ENCODE measurements at places on chromosomes 13 and 19.

DNA sequence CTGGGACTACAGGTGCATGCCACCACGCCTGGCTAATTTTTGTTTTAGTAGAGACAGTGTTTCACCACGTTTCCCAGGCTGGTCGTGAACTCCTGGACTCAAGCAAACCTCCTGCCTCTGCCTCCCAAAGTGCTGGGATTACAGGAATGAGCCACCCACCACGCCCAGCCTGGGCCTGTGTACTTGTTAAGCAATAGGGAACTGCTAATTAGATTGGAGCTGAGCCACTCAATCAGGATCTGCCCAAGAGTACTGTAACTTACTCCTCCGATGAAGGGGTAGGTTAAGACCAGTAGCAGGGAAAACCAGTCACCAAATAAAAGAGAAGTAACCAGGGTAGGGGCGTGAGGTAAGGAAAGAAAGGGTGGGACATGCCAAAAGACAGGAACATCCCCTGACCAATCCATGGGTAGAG is 2.3 kb downstream of the DDX39A start:
- DNase-seq = no peak

DNA sequence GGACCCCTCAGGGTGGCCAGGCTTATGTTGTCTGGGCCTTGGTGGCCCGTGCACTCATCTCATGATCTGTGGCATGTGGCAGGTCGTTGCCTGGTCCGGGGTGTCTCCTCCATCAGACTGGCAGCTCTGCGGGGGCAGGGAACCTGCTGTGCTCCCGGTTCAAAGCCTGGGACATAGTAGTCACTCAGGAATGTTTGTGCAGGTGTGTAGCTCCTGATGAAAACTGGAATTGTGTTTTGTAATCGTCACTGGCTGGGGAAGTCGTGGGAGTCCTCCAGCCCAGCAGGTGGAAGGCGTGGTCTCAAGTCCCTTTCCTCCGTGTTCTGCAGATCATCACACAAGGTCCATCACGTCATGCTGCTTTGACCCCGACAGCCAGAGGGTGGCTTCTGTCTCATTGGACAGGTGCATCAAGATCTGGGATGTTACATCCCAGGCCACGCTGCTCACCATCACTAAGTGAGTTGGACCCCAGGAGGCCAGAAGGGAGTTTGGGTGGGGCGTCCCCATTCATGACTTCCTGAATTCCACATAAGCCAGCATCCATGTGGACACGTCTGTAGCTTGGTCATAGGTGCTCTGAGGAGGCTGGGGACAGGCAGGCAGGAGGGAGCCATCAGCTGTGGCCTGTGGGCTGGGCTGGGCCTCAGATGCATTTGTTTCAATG is 19.1 kb downstream of the WDR88 start:
- no peak for DNase-seq

DNA sequence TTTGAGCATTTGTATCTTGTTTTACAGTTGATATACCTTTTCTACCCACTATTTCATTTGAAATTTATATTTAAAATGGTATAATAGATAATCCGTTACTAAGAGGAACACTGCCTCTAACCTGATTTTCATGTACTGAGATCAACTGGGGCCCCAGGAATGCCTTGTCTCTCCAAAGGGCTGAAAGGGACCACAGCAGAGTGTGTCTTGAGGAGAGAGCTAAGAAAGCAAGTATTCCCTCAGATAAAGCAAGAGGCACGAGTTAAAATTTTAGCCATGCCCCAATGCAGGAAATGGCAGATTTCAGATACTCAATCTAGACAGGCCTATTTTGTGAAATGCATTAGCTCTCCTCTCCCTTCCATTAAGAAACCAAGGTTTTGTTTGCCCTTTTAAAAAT is 10.7 kb downstream of the UQCRFS1 start:
- DNase-seq = no peak

DNA sequence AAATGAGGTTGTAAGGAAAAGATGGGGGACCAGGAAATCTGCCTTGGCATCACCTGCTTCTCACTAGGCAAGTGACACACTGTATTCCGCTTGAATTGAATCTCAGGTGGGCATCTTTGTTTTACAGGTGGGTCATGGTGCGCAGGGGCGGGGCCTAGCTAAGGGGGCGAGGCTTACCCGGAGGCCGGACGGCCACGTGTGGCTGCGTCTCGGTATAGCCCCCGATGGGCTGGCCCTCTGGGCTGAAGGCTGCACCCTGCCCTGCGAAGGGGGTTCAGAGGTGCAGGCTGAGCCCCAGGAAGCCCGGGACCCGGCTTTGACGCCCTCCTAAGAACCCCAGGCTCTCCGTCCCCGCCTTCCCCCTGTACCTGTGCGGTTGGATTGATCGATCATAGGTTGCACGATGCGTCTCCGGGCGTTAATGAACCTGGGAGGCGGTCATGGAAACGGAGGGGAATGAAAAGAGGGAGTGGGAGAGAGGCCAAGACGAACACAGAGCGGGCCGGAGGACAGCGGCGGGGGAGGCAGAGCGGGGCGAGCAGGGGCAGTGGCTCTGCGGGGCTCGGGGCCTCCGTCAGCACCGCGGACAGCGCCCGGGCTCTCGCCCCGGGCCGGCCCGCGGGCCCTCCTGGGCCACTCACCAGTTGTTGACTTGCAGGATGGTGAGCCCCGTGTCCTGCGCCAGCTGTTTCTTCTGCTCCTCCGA is 12.5 kb downstream of the MEIS3 start:
- no peak for DNase-seq

DNA sequence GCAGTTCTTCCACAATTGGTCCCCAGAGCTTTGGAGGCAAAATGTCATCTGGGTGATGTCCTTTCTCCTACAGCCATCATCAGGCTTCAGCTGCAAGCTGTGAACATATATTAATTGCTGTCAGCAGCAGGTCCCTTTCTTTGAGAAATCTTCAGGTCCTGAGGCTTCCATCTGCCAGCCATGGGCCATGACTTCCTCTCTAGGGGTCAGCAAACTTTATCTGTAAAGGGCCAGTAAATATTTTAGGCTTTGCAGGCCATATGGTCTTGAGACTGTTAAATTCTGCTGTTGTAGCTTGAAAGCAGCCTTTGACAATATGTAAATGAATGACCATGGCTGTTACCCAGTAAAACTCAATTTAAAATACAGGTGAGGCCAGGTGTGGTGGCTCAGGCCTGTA is 27.1 kb downstream of the SERP2 start:
- no peak for DNase-seq

DNA sequence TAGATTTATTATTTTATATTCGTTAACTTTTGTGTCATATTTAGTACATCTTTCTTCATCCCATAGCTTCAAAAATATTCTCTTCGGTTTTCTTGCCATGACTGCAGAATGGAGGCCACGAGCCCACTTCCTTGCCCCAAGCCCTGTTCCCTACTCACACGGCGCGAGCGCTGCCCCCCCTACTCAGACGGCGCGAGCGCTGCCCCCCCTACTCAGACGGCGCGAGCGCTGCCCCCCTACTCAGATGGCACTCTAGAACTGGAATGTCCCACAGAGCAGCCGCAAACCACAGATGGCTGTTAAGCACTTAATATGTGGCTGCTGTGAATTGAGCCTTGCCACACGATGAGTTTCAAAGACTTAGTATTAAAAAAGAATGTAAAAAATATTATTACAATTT is 102.2 kb upstream of the PEG3 start:
- DNase-seq = no peak

DNA sequence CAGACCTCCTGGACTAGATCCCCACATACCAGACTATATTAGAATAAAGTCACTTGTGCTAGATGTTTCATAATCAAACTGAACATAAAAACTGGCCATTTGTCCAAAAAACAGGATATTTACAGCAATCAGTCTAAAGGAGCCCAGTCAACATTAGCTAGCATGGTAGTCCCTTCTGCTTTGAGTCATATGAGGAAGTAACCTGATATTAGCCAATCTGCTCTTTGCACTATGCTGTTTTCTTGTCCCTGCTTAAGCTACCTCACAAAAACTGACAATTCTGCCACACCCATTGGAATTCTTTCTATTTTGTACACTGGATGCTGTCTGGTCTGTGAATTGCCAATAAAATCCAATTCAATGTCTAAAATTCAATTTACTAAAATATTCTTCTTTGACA is 1824.2 kb downstream of the OLFM4 start:
- no peak for DNase-seq

DNA sequence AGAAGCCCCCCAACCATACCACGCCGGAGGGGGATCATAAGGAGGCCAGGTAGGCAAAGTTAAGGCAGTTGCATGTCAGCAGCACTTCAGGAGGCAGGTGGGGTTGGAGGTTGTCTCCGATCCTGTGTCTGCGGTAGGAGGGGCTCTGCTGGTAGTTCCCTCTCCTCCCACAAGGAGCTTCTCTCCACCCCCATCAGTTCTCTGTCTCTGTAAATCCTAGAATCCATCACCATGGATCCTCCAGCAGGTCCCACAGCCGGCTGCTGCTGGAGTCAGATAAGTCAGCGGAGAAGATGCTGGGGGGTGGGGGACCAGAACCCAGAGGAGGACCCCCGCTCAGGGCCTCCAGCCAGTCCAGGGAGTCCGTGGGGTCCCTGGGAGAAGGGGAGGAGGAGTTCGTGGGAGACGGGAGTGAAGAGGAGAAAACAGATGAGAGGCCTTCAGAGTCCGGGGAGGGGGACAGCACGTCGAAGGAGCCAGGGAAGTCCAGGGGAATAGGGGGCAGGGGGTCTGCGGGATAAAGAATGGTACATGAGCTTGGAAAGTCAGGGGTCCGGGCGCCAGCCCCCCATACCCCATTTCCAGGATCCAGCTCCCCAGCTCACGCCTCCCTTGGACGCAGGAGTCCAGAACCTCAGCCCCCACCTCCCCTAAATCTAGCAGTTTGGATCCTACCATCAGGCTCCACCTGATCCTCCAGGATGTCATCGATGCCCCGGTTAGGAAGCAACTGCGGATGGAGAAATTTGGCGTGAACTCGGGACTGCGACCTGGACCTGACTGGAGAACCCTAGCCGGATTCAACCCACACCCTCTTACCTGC is 6.3 kb downstream of the MAMSTR start:
- DNase-seq = no peak

GRCh38 chr19:56350416-56351045 is 35.9 kb upstream of the ZSCAN5A start:
- DNase-seq = no peak

- no peak for DNase-seq
These were observed 2.2 kb downstream of the KMT5C start for GRCh38 chr19:55341595-55342531.

GRCh38 chr19:17519967-17520366 is 8.5 kb downstream of the PGLS start:
- DNase-seq = no peak

- DNase-seq = no peak
These were observed 292.7 kb downstream of the SUCLA2 start for GRCh38 chr13:47708386-47708785.

GRCh38 chr19:39778763-39779162 is at the start of gene LEUTX:
TSS of gene LEUTX (plus strand) at chr19:39778854. CDS start at chr19:39778921, 67 bp downstream.
- DNase-seq = no peak

DNA sequence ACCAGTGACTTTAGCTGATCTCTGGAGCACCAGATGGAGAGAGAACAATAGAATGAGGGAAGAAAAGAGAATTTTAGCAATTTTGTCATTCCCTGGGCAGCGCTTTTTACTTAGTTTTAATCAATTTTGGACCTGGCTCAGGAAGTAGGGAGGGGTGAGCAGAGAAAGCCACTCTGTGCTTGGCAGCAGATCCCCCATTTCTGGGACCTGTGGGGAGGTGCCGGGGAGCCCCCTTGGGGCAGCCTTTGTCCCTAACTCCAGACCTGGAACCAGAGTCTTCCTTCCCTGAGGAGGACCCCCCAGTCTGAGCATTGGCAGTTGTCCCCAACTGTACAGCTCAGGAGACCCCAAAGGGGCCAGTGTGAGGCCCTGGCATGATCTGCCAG is 10.5 kb downstream of the LYL1 start:
- no peak for DNase-seq

- no peak for DNase-seq
These were observed 13.5 kb downstream of the PLPP2 start for GRCh38 chr19:277581-278165.

DNA sequence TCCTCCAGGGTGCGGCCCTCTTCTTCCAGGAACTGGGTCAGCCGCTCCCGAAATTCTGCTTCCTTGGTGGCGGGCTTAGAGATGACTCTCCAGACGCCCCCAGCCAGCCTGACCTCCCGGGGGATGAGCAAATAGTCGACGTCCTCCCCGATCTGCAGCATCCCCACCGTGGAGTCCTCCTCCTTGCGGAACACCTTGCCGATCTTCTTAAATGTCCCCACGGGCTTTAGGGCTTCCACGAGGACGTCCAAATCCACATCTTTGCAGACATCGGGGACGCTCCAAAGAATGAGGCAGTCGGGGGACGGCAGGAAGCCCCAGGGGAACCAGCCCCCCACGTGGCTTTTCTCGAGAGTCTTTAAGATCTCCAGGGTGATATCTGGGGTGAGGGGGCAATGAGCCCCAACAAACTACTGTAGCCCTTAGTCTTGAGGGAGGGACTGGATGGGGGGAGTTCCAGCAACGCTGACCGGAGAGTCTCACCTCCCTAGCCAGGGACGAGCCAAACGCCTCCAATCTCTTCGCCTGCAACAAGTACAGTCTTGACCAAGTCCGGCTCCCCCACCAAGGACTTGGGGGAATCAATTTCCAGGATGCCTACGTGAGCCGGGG is 608 bp downstream of the CCDC8 start:
- DNase-seq = no peak

Measured in NCI-H1417 treated with DMSO at 0.1 percent for 48 hours (cell line).